ENCODE measurements at places on chromosomes 6 and 20. TPM values are rescaled to one million over a fixed set of nuclear protein-coding genes. Genes with fewer than 3 reads are reported as not detected.

- H3K36me3 ChIP-seq = no peaks in the 10 kb centered on the region
- no peak overlapping the region for H3K4me3 ChIP-seq
- DNase-seq = no peak
- H3K4me1 ChIP-seq = no peaks in the 10 kb centered on the region
These were observed 19.9 kb downstream of the SPINT3 start for GRCh38 chr20:45495501-45495941.

DNA sequence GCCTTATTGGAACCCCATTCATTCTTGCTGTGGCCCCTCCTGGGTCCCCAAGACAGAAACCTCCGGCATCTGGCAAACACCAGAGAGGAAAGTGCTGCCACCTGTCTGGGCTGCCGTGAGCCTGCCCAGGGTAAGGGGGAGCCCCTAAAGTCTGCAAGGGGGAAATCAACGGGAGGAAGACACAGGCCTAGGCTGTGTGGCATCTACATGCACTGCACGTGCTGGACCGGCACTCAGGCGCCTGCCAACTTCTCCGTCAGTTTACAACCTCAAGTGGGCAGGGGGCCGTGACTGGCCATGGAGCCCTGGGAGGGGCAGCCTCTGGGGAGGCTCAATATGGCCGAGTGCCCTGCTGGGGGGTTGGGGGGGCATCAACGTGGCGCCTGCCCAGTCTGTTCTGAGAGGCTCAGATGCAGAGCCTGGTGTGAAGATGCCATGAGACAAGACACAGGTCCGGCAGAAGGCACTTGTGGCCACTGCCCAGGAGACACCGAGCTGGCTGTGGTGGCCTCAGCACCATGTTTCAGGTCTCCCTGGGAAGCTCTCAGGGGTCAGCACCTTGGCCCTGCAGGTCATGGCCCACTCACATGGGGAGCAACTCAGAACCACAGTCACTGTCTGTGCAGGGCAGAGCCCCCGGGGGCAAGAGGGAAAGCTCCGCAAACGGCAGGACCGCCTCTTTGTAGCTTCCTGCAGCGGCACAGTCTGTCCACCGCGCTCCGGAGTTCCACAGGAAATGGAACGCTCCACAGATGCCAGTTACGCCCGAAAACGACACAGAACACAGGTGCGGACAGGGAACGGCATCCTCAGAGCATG lies 8.4 kb downstream of the UCKL1 start:
- no peaks in the 10 kb centered on the region for H3K27me3 ChIP-seq
- H3K36me3 ChIP-seq = no peaks in the 10 kb centered on the region
- H3K27ac ChIP-seq = peak overlapping the region; percentile 91
- DNase-seq = no peak
- H3K4me1 ChIP-seq = peaks cover 69% of the 10 kb centered on the region

- no peak overlapping the region for H3K4me3 ChIP-seq
- H3K4me1 ChIP-seq = peaks cover 11% of the 10 kb centered on the region
- no peak overlapping the region for H3K27ac ChIP-seq
These were observed 126.7 kb downstream of the UNC5CL start for GRCh38 chr6:40912158-40912946.

GRCh38 chr20:37976887-37977286 lies 56.4 kb downstream of the TTI1 start:
- H3K4me3 ChIP-seq = no peak overlapping the region
- H3K27ac ChIP-seq = no peak overlapping the region
- H3K36me3 ChIP-seq = peaks cover 5% of the 10 kb centered on the region

TBCC gene
- total RNA-seq = 16.7 TPM

DNAAF9 gene
- total RNA-seq = 18.4 TPM

LCA5 gene
- 6.4 TPM for total RNA-seq

HDDC2 gene
- 69.5 TPM for total RNA-seq

KCNB1 gene
- total RNA-seq = 2.0 TPM
